ENCODE measurements at places on chromosomes 6 and 20.

DNA sequence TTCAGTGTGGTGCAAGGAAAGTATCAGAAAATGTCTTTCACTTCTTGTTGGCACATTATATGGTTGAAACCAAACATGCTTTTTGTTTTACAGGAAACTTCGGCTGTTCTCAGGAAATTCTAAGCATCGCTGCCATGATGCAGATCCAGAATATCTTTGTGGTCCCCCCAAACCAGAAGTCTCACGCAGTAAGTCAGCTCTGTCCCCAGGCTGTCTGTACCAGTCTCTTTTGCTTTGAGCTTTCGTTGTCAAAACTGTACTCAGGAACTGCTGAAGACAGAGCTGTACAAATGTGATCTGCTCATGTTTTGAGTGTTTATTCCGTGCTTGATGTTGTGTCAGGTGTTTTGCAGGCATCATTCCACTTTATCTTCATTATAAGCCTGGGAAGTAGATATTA lies 59.6 kb downstream of the DHX35 start:
- no peak for DNase-seq

DNA sequence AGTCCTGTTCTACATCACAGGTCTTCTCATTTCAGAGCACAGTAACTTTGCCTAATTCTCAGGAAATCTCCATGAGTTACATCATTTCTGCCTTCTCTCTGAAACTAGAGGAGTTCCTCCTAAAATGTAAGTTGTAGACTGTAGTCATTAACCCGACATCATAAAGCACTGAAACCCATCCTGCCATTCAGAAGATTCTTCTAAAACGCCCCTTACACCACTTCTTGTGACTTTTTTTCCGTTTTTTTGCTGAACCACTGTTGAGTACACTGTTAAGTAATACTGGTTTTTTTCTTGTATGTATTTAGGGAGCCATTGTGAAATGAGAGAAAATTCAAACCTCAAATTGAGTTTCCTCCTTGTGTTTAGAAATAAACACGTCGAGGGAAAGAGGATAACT lies 117.3 kb downstream of the MAP3K4 start:
- no peak for DNase-seq

DNA sequence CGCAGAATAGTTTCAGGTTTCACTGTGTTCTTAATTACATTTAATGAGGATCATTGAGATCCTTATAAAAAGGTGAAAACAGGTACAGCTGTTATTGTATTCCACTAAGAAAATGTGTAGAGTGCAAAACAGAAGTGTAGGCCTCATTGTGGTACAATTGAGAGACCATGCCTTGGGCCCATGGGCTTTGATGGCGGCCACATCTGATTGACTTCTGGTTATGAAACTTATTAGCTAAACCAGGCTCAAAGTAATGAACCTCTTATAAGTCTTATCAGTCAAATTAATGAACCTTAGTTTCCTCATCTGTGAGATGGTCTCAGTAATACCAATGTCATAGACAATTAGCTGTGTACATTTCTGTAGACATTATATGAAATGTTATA lies 148.7 kb downstream of the ZDHHC14 start:
- DNase-seq, result no peak

GRCh38 chr6:145600299-145600698 lies 135.0 kb downstream of the EPM2A start:
- no peak for DNase-seq

DNA sequence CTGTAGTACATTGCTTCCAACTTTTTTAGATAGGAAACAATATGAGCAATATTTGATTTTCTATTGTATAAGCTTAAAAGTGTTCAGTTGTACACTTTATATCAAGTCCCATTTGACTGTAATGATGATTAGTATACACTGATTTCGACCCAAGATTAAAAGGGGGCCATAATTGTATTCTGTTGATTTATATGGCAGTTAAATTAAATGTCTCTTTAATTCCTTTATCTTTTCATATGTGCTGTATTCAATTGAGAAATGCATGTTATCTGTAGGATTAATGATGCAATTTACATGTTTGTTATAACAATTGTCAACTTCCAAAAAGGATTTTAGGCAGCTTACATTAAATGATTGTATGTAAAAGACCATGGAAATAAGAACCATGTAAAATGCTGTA lies 317.5 kb downstream of the CDKAL1 start:
- no peak for DNase-seq

All from stimulated activated CD4-positive, alpha-beta T cell treated with anti-CD3 and anti-CD28 coated beads, Interleukin-4, amount 100 ng/mL, for 1 hour (primary cell).